Lung (tissue), 17 donors: ENCODE measurements at places on chromosomes 13 and 19.

- no peak for DNase-seq
Observed at GRCh38 chr19:39890755-39891551, 43.5 kb downstream of the FCGBP start.

- no peak for DNase-seq
Observed at GRCh38 chr13:39362652-39363381, 240.2 kb downstream of the LHFPL6 start.

- no peak for DNase-seq
Observed at GRCh38 chr13:38564256-38565150, 122.4 kb upstream of the FREM2 start.

- no peak for DNase-seq
Observed at GRCh38 chr13:106302843-106303242, 232.6 kb downstream of the EFNB2 start.

GRCh38 chr19:42850981-42851717 lies 28.4 kb downstream of the PSG1 start:
- no peak for DNase-seq

- no peak for DNase-seq
Observed at GRCh38 chr19:29983568-29983967, 41.5 kb downstream of the URI1 start.

- DNase-seq: peak; percentile 22
Observed at GRCh38 chr19:41575998-41576397, at the start of gene CEACAM21. CEACAM21 (plus strand) TSS chr19:41576166; CDS start chr19:41576275, 109 bp downstream.

DNA sequence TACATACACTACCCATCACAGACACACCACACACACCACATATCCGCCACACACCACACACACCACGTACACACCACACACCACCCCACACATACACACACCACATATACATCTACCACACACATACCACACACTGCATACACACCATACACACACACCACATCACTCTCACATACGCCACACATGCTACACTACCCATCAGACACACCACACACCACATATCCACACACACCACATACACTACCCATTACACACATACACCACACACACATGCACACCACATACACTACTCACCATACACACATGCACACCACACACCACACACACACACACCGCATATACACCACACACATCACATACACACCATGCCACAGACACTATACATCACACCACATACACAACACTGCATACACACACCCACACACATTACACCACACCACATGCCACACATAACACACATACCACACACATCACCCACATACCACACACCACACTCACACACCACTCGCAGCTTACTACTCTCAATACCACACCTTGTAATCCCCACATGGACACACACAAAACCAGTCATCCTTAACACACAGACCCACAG lies 9.5 kb downstream of the ERFL start:
- no peak for DNase-seq

GRCh38 chr19:46732966-46733689 lies 12.7 kb upstream of the FKRP start:
- DNase-seq: no peak

- peak; percentile 34 for DNase-seq
Observed at GRCh38 chr19:51702825-51703574, 9.9 kb downstream of the SPACA6 start.
